ENCODE measurements at places on chromosomes 6 and 20. TPM values are rescaled to one million over a fixed set of nuclear protein-coding genes. Genes with fewer than 3 reads are reported as not detected.

Gene NXT1
- 16.2 TPM for total RNA-seq

Gene VSTM2L
- 4.1 TPM for total RNA-seq

DNA sequence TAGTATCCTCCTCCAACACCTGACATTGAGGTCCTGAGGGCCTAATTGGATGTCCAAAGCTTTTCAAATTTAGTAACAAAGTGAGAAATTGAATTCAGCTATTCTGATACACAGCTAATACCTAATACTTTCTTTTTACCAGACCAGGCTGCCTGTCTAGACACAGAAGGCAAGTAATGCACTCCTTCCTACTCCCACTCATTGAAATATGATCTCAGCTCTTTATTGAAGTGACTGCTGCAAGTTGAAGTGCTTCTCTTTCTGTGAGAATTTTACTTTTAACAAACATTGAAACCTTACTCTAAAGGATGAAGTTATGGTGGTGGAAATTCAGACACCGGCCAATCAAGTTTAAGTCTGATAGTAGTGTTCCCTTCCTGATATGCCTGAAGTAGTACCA lies 90.8 kb upstream of the OGFRL1 start:
- no peak for DNase-seq

DNA sequence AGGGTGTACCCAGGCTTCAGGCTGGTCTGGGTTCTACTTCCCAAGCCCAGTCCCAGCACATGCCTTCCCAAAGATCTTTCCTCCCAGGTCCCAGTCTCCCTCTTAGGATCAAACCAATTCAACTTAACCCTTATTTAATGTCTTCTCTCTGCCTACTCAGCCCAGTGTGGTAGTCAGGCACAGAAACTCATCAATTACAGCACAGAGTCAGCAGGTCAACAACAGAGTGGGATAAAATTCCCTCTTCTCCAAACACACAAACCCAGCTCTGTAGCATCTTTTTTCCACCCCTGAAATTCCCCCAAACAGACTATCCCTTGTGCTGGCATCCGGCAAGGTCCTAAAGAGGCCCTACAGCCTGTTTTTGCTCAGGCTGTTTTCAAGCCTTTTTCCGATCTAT lies 47.3 kb upstream of the CDYL start:
- DNase-seq: no peak

GRCh38 chr20:60632391-60633262 lies 619.4 kb upstream of the CDH4 start:
- peak; percentile 33 for DNase-seq

GRCh38 chr20:35088231-35089145 lies 4.1 kb downstream of the TRPC4AP start:
- no peak for DNase-seq

GRCh38 chr20:49118307-49118706 lies 69.8 kb downstream of the STAU1 start:
- DNase-seq: no peak

DNA sequence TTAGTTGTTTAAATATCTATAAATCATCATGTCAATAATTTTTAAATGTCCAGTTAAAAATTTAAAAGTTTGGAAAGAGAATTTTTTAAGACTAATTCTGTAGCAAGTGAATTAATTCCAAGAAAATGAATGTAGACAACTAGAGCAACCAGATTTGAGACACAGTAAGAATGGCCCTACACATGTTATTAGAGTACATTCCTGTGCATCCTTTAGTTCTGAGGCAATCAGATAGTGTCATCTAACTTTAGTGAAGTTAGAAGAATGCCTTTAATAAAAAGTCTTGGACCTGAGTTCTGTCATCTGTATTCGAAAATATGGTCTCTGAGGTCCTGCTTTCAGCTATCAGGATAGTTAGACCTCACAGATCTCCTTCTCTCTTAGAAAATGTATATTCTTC lies 63.7 kb downstream of the HIVEP2 start:
- no peak for DNase-seq

GRCh38 chr20:4787069-4787468 lies 65.4 kb downstream of the PRND start:
- DNase-seq: no peak
